NCI-H446 (cell line): ENCODE measurements at places on chromosomes 6 and 20.

DNA sequence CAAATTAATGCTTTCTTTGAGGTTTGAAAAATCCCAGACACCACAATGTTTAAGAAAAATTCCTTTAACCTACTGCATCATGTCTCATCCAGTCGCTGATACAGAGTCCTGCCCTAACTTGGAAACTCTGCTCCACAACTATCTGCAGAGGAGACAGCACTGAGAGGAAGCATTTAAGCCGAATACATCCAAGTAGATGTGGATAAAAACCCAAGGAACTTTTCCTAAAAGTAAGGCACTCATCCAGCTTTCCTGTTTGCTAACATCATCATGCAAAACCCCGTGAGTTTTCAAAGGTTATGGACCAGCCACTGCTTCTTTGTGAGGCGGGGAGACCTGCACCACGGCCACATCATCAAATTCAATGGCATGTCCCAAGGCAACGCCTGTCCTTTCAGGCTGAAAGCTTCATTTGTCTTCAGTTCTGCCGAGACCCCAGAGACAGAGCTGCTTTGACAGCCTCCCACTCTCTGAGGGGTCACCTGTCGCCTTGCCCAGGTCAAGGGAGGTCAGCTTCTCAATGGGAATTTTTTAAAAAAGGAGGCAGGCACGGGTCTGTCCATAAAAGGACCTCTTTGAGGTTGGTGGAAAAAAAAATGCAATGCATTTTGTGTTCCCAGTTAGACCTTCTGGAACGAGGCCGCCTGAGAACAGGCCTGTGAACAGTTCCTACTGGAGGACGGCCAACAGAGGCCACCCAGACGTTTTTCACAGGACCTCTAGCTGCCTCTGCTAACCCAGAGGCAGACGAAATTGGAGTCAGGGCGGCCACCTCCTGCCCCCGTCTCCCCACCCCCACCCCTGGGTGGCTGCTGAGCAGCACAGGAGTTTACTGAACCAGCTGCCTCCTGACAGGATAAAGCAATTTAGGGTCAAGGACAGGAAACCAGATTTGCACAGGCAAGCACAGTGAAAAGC lies 142.5 kb upstream of the HDDC2 start:
- DNase-seq, result no peak

- DNase-seq, result no peak
These were observed 203.4 kb upstream of the KCNQ5 start for GRCh38 chr6:72418495-72418894.

- no peak for DNase-seq
These were observed 188.5 kb downstream of the ZNF217 start for GRCh38 chr20:53405139-53405538.

DNA sequence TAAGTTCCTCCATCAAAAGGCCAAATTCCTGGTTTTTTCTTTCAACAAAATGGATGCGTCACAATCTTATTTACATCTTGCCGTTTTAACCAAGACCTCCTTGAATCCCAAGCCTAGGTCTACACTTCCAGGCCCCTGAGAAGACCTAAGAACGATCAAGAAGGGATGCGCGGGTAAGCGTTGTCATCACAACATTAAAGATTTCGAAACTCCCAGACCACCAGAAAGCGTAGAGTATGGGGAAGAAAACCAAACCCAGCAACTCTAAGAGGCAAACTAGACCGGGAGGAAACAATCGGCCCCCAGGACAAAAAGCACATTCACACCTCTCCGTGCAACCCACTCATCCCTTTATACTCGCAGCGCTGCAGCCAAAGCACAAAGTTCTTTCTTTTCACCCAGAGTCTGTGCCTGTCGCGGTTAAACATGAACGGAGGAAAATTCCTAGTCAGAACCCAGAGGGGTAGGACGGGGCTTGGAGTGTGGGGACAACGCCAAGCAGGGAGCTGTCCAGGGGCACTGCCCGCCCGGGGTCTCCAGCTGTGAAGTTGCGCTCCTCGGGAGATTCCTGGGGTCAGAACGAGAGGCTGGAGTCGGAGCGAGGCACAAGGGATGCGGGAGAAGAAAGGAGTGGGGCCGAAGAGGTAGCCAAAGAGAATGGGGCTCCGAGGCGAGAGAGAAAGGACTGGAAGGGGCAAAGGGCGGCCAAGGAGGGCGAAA lies 725 bp downstream of the OSER1 start:
- DNase-seq, result no peak

DNA sequence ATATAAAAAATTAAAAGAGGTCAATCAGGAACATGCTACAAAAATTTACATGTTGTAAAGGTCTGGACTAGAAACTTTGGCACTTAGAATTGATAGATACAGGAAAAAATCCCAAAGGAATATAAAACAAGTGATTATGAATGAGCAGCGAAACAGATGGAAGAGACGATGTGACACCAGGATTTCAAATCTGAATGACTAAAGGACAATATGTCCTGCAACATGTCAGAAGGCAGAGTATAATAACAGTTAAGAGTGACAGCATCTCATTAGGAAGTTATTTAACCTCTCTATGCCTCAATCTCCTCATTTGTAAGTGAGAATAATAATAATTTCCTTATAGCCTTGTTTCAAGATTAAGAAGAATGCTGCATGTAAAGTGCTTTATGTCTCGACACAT lies 50.3 kb downstream of the FRK start:
- DNase-seq, result no peak

DNA sequence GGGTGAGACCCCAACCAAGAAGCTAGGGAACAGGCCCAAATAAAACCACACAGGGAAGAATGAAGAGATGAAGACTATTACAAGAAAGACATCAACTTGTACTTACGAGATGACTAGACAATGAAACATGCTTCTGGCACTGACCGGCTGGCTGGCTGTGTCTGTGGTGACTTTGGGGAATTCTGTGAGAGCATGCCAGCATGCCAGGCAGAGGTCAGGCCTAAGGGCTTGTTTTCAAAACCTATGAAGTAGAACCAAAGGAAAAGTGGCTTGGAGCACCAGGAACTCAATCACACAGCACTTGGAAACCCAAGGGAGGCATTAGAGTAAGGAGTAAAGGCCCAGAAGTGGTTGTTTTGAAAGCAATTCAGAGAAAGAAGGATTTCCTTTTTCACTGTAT lies 28.4 kb upstream of the GSTA3 start:
- no peak for DNase-seq

GRCh38 chr6:1620504-1621069 lies 10.9 kb downstream of the FOXC1 start:
- no peak for DNase-seq

GRCh38 chr6:101403216-101403945 lies 9.9 kb downstream of the GRIK2 start:
- no peak for DNase-seq

- no peak for DNase-seq
These were observed 28.6 kb upstream of the CDKN1A start for GRCh38 chr6:36649701-36650484.

DNA sequence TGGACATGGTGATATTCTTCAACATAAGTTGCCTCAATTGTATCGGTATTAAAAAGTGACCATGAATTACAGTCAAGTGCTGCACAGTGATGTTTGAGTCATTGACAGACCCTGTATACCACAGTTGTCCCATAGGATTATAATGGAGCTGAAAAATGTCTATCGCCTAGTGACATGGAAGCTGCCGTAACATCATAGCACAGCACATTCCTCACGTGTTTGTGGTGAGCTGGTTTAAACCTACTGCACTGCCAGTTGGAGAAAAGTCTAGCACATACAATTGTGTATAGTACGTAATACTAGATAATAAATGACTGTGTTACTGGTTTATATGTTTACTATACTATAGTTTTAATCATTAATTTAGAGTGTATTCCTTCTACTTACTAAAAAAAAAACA lies 150.2 kb downstream of the CDH26 start:
- DNase-seq, result no peak
